ENCODE measurements at places on chromosomes 3 and 15.
A peak's percentile ranks its signal among the peaks of the same experiment; 100 is the strongest.

DNA sequence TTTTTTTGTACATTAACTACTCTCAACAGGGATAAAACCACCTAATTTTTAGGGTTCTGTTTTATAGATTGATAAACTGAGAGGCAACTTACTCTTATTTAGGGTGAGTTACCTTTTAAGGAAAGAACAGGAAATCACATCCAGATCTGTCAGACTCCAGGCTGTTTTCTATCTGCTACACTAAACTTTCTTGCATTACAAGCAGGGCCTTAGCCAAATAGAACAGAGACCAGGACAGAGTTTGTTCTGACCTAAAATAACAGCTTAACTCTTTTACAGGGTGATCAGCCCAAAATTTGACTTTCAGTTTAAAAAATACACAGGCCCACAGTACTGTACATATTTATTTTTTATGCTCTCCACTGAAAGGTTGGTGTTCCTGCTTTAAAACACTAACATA is 38.6 kb downstream of the SGO1 start:
- no peak for DNase-seq

- DNase-seq: no peak
Observed at GRCh38 chr15:36371509-36371908, 207.9 kb upstream of the CDIN1 start.

GRCh38 chr3:8737823-8738222 is 4.2 kb downstream of the CAV3 start:
- DNase-seq: no peak

DNA sequence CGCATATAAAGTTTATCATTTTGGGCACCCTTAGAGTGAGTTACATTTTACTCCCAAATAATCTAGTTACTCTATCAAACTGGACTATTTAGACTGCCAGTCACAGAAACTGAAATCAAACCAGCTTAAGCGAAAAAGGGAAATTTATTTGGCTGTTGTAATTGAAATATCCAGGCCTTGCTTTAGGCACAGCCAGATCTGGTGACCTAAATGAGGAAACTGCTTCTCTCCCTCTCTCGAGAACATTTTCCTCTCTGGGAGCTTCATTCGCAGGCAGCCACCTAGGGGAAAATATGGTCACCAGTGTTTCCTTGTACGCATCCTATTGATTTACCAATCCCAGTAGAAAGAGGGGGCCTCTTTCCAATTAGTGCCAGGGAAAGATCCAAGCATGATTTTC is 175.3 kb upstream of the MITF start:
- no peak for DNase-seq

DNA sequence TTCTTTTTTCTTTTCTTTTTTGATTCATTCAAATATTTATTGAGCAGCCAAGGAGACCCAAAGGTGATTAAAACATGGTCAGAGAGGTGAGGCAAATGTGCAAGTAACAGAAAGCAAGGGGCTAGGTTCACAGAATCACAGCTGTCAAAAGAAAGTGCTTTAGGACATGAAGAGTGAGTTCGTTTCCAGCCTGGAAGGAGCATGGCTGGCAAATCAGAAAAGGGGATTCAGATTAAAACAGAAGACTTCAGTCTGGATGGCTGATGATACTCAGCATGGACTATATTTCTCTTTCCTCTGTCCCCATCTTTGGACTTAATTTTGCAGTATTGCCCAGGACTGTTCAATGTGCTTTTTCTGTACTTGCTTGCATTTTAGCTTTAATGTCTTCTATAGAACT is 151.2 kb downstream of the NR1D2 start:
- no peak for DNase-seq

- DNase-seq: peak; percentile 48
Observed at GRCh38 chr3:128585974-128586373, 64.6 kb downstream of the RPN1 start.

GRCh38 chr3:111303760-111304159 is 232.1 kb downstream of the NECTIN3 start:
- DNase-seq: no peak

- DNase-seq: no peak
Observed at GRCh38 chr3:62167566-62168262, 205.6 kb downstream of the FEZF2 start.

DNA sequence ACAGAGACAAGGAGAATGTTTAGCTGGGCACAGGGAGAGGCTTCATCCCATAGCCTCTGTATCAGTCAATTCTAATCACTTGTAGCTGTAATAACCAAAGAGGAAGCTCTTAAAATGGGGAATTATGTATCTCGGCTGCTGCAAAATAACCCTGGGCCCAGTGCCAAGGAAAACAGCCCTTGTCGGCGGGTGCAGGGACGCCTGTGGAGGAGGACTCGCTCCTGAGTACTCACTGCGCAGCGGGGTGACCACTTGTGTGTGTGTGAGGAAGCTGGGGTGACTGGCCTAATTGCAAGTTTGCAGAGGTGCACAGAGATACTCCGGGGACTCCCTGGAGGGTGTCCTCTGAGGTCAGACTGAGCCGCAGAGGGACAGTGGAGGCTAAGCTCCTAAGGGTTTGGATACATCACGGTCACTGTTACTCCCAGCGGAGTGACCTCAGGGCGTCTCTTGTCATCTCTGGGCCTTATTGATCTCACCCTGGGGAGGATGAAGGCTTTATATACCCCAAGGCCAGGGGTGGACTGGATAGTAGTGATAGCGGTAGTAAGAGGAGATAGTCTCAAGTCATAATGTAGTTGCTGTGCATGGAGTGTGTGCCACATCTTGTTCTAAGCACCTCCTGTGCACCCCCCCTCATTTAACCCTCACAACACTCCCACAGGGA is 37.2 kb downstream of the SLC6A6 start:
- DNase-seq: peak; percentile 38

DNA sequence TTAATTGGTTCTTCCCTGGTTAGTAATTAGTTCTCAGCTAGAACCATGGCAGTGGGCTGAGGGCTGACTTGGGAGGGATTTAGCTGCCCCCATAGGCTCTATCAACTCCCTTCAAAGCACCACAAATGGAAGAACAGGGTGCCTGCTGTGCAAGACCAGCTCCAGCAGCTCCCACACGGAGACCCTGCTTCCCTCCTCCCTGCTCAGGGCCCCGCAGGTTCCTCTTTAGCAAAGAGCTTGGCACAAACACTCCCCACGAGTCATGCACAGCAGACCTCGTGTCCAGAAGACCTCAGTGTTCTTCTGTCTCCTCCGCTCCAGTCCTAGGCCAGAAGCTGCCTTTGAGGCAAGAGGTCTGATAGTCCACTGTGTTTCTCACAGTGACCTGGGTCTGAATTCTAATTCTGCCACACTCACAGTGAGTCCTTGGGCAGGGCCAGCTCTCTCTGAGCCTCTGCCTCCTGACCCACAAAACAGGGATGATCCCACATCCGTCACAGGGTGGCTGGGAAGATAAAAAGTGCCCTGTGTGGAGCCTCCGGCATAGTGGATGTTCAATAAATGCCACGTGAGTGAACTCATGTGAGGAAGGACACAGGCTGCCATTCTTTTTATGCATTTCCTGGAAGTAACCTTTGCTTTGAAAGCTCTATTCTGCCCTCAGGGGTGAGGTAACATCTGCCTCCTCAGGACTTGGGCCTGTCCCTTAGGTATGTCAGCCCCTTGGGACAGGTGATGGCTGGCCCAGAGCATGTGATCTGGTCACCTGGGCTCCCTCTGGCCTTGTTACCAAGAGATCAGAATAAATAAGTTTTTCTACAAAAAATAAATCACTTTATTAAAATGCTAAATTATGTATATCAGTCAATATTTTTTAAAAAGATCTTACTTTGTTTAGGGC is 7.6 kb downstream of the RAB6B start:
- no peak for DNase-seq

DNA sequence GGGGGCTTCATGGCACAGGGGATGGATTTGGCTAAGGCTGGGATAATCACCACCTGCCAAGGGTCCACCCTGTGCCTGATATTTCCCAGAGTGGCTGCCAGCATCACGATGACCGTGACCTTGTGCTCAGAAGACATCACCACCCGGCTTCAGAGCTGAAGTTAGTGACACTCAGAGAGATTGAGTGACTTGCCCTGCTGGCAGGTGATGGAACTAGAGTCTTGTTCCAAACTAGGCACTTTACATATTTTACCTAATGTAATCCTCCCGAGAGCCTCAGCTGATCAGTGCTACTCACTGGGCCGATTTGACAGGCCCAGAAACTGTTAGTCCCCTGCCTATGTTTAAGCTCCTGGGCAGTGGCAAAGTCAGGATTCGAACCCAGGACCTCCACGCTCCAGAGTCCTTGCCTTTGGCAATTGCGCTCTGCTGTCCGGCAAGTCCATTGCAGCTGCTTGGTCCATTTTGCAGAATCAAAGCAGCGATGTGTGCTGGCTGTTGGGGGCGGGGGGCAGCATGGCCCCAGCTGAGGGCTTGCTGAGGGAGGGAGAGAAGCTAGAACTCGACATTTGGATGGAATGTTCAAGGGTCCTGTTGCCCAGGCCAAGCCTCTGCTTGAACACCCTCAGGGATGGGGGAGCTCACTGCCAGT is 74.8 kb upstream of the GATA2 start:
- no peak for DNase-seq

- DNase-seq: no peak
Observed at GRCh38 chr3:150236316-150237082, 171.6 kb upstream of the TSC22D2 start.

GRCh38 chr3:42749025-42749752 is 23.9 kb downstream of the CCDC13 start:
- no peak for DNase-seq

DNA sequence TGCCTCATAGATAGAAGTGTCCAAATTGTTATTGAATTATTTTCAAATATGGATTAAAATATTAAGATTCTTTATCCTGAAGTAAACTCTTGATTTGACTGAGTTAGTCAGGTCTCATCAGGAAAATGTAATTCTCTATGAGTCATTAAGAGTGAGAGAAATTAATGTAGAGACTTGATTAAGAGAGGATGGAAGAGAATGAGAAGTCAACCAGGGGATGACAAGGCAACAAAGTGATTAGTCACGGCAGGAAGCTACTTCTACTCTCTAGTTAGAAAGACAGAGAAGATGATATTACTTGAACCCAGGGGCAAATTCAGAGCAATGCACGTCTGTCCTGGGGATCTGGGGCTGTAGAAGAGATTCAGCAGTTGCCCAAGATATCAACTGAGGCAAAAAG is 202.5 kb downstream of the LSAMP start:
- no peak for DNase-seq

- DNase-seq: no peak
Observed at GRCh38 chr3:32602206-32602605, 31.5 kb upstream of the DYNC1LI1 start.

- DNase-seq: no peak
Observed at GRCh38 chr3:141996437-141996836, 120.0 kb downstream of the ATP1B3 start.

- no peak for DNase-seq
Observed at GRCh38 chr3:87691109-87691508, 367.7 kb downstream of the CGGBP1 start.

DNA sequence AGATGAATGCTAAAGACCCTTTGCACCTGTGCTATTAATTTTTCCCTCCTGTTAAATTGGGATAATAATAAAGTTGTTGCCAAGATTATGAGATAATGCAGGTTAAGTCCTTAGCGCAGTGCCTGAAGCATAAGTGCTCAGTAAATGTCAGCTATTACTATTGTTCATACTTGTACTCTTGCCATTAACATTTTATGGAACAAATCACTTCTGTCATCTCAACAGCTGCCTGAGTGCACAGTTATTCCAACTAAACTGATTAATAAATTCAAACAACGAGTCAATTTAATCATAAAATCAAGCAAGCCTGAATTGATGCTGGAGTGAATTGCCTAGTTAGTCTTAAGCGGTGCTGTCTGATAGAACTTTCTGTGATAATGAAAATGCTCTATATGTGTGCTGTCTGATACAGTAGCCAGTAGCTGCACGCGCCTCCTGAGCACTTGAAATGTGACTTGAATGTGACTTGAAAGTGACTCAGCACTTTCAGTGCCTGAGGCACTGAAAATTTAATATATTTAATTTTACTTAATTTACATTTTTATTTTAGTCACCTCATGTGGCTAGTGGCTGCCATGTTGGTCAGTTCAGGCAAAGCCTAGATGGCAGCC is 198.7 kb upstream of the PFN2 start:
- DNase-seq: peak; percentile 51

- no peak for DNase-seq
Observed at GRCh38 chr15:72481015-72481659, 7.0 kb downstream of the ARIH1 start.

DNA sequence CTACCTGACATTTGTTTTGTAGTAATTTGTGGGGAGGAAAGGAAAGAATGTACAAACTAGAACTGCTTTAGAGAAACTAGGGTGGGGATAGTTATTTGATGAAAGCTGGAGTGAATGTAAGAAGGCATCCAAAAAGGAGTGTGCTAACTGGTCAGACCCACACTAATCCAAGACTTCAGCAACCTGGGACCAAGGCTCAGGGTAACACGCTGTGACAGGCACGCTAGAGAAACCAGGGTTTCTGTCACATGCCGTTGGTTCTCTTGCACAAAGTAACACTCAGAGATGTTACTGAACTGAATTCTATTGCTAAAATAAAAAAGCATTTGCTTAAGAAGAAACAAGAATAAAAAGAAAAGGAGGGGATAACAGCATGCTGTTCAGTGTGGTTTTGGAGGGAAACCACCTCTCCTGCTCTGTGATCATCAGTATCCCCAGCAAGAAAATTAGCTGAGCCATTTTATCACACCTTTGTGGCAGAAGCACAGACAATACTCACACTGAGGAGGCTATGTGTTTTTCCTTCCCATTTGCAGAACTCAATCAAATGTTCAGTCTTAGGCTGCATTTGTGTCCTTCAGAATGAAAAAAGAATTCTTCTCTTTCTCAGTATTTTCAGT is 2.8 kb upstream of the CCDC80 start:
- no peak for DNase-seq

GRCh38 chr15:70090436-70091296 is 7.1 kb downstream of the TLE3 start:
- DNase-seq: no peak

DNA sequence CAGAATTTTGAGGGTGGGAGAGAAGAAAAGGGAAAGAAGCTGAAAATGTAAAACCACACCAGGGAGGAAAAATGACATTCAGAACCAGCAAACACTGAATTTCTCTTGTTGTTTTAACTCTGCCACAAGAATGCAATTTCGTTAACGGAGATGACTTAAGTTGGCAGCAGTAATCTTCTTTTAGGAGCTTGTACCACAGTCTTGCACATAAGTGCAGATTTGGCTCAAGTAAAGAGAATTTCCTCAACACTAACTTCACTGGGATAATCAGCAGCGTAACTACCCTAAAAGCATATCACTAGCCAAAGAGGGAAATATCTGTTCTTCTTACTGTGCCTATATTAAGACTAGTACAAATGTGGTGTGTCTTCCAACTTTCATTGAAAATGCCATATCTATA is 15.5 kb downstream of the GREM1 start:
- no peak for DNase-seq

Data from erythroblast (primary cell).